ENCODE measurements at places on chromosomes 2 and 18. TPM values are rescaled to one million over a fixed set of nuclear protein-coding genes. Genes with fewer than 3 reads are reported as not detected.

The ZNF519 gene
- 5.4 TPM for total RNA-seq

The SLC5A7 gene
- not detected for total RNA-seq

The TCF23 gene
- not detected for total RNA-seq

The SERPINB12 gene
- total RNA-seq = not detected

- DNase-seq = no peak
These were observed 81.9 kb downstream of the CD226 start for GRCh38 chr18:69865776-69866175.

All from hematopoietic multipotent progenitor cell (in vitro differentiated cells).